ENCODE measurements at places on chromosomes 16 and 17. TPM values are rescaled to one million over a fixed set of nuclear protein-coding genes. Genes with fewer than 3 reads are reported as not detected.

Gene TTLL6
- total RNA-seq = not detected

Gene RAB26
- total RNA-seq = not detected

Gene TMEM204
- 0.91 TPM for total RNA-seq

Gene HAPSTR1
- total RNA-seq = 91.1 TPM

Gene TMEM92
- total RNA-seq = not detected

Gene MYH11
- total RNA-seq = 0.16 TPM

Gene RPGRIP1L
- 14.3 TPM for total RNA-seq

Gene CRYBA1
- not detected for total RNA-seq

Gene CCL16
- total RNA-seq = not detected

GRCh38 chr16:66164581-66165247 is 201.8 kb upstream of the CDH5 start:
- no peaks in the 10 kb centered on the region for H3K36me3 ChIP-seq
- no peaks in the 10 kb centered on the region for H3K27me3 ChIP-seq
- peak; percentile 51 for DNase-seq
- peak overlapping the region; percentile 61 for H3K27ac ChIP-seq
- peaks cover 32% of the 10 kb centered on the region for H3K4me1 ChIP-seq
- no peak overlapping the region for H3K4me3 ChIP-seq

DNA sequence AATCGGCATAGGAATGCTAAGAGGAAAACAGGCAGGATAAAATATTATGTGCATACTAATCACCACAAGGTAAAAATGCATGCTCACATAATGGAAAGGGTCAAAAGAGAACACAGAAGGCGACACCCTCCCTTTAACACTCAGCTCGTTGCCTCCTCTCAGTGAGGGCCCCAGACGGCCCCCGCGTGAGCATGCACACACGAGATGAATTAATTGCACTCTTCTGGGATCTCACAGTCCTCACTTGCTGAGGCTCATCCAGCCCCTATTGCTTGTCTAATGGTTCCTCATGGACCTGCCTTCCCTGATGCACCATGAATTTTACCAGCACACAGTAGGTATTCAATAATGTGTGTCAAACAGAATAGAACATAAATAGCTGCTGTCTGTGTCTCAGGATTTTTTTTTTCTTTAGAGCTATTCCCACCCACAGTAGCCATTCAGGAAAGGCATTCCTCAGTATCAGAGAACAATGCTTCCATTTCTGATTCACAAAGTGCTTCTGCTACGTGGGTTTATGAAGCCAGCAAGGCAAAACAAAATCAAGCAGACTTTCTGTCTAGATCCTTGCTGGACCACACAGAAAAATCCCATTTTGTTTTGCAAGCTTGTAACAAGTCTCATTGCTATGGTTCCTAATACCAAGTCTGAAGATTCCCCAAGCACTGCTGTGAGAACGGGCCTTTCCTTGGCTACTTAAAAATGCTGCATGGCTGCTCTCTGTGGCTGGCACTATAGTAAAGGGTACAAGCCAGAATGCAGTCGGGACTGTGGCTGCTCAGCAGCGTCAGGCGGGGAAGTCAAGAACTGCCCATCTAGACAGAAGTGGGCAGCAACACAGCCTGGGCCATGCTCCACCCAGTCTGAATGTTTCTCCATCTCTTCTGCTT is 43.6 kb downstream of the TOM1L2 start:
- H3K4me1 ChIP-seq = peaks cover 76% of the 10 kb centered on the region
- no peaks in the 10 kb centered on the region for H3K27me3 ChIP-seq
- H3K36me3 ChIP-seq = no peaks in the 10 kb centered on the region
- peak; percentile 82 for DNase-seq

GRCh38 chr16:3115561-3115960 is 3.2 kb downstream of the ZNF205 start:
- DNase-seq = no peak
- H3K27ac ChIP-seq = no peak overlapping the region
- H3K27me3 ChIP-seq = no peaks in the 10 kb centered on the region
- H3K4me1 ChIP-seq = peaks cover 19% of the 10 kb centered on the region
- H3K4me3 ChIP-seq = no peak overlapping the region
- peaks cover 42% of the 10 kb centered on the region for H3K36me3 ChIP-seq

DNA sequence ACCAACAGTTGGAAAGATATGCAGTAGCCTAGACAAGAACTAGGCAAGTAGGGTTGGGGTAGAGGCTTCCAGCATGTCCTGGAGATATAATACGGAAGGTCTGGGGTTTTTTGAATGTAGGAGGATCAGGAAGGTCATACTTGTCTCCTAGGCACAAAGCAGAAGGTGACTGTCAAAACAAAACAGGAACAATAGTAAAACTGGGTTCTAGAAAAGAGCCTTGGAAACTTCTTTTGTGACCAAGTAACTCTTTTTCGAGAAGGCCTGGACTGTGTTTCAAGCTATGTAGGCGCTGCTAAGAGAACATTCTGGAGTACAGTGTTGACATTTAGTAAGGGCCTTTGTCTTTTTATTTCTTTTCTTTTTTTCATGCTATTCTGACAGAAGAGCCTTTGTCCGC is 26.9 kb upstream of the TENT4B start:
- no peak for DNase-seq
- peaks cover 3% of the 10 kb centered on the region for H3K27me3 ChIP-seq
- no peak overlapping the region for H3K27ac ChIP-seq
- H3K36me3 ChIP-seq = no peaks in the 10 kb centered on the region

GRCh38 chr16:86367291-86368072 is 142.8 kb upstream of the FOXF1 start:
- no peaks in the 10 kb centered on the region for H3K27me3 ChIP-seq

- peak; percentile 10 for DNase-seq
- no peak overlapping the region for H3K4me3 ChIP-seq
- no peaks in the 10 kb centered on the region for H3K27me3 ChIP-seq
Observed at GRCh38 chr17:42928714-42929496, 28.3 kb downstream of the G6PC1 start.
